ENCODE measurements at places on chromosomes 4 and X. TPM values are rescaled to one million over a fixed set of nuclear protein-coding genes. Genes with fewer than 3 reads are reported as not detected.

QRFPR gene
- total RNA-seq: 32.2 TPM

TMEM164 gene
- 22.3 TPM for total RNA-seq

ADGRG4 gene
- total RNA-seq: not detected

SLAIN2 gene
- 79.1 TPM for total RNA-seq

NAP1L2 gene
- 0.50 TPM for total RNA-seq

C1QTNF7 gene
- not detected for total RNA-seq
